Activated naive CD8-positive, alpha-beta T cell treated with anti-CD3 and anti-CD28 coated beads, Interleukin-2, amount 50 U/mL, for 24 hours (primary cell): ENCODE measurements at places on chromosomes 7 and 10.

GRCh38 chr7:46852795-46853194, 729.1 kb downstream of the TNS3 start:
- DNase-seq, result no peak

DNA sequence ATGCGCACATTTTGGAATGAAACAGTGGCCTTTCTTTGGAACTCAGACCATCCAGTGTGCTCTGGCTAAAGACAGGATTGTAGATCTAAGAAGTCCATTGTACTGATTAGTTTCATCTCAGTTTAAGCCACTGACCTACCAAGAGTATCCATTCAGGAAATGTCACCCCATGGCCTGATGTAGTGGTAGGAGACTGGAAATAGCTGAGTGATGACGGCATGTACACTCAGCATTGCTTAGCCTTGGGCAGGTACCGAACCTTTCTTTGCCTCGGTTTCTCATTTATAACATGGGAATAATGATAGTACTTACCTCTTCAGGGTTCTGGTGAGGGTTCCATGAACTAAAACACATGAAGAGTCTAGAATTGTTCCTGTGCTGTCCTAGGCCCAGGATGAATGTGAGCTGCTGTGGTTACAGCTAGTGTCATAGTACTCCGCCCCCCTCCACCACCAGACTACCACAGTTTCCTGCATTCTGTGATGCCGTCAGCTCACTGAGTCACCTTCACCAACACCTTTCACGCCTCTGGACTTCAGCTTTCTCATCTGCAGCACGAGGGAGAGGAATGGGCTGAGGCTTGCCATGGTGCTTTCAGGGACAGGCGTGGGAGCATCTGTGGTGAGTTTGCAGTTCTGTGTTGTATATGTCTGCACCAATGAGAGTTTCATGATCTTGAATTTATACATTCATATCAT, 484.0 kb upstream of the GALNT17 start:
- DNase-seq, result peak; percentile 71

GRCh38 chr7:53191836-53192443, 156.5 kb downstream of the POM121L12 start:
- DNase-seq, result no peak

DNA sequence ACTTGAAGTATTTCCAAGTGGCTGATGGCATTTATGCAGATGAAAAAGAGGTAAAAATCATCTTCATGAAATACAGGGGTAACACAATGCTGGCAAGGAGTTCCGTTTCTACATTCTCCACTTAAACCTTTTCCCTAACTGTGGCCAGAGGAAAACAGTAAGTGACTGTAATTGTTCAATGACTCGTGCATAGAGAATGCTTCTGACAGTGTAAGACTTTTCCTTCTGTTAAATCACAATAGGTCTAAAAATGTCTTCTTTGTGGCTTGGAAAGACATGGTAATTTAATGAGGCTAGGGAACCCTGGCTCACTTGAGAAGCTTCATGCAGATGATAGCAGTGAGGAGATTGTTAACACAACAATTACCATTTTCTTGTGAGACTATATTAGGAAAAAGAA, 50.3 kb upstream of the RSU1 start:
- no peak for DNase-seq

- DNase-seq, result no peak
Measured at GRCh38 chr10:38094927-38095574, 914 bp downstream of the ZNF37A start.

DNA sequence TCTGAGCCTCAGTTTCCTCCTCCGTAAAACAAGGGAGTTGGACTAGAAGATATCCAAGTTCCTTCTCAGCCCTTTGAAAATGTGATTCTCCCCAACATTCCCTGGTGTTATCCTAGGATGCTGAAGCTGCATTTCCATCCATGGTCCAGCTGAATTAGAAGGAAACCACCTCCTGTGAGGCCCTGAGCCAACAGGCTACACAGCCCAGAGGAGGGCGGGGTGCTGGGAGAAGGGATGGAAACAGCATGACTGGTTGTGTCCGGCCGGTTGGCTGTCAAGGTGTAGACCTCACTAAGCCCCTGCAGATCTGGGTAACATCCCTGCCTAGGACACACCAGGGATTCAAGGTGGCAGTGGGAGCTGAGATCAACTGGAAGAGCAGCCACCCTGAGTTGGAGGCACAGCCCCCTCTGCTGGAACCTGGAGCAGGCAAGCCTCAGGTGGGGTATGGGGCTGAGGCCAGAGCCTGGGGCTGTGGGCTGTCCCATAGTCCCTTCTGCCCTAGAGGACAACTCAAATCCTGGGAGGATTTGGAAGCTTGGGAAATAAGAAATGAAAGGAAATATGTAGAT, 72.0 kb downstream of the PAX2 start:
- DNase-seq, result no peak

GRCh38 chr7:5457245-5457735, 33.7 kb upstream of the TNRC18 start:
- no peak for DNase-seq

DNA sequence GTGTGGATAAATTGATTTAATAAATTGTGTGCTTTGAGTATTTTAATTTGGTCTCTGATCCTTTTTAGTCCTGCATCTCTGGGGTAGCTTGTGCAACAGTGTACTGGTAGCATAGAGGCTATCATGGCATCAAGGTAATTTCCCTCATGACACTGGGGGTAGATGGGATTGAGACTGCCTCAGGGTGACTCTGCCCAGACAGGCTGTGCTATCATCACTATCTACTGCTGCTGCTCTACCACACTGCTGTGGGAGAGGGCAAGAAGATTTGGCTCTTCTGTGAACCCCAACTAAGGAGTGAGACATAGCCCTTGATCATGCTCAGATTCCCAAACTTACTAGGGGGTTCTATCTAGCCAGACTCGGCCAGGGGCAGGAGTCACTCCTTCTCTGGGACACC, 43.6 kb upstream of the JAZF1 start:
- DNase-seq, result no peak

GRCh38 chr10:6200440-6200733, 2.3 kb upstream of the PFKFB3 start:
- DNase-seq, result no peak

GRCh38 chr10:130721971-130722370, 585.8 kb downstream of the GLRX3 start:
- no peak for DNase-seq

DNA sequence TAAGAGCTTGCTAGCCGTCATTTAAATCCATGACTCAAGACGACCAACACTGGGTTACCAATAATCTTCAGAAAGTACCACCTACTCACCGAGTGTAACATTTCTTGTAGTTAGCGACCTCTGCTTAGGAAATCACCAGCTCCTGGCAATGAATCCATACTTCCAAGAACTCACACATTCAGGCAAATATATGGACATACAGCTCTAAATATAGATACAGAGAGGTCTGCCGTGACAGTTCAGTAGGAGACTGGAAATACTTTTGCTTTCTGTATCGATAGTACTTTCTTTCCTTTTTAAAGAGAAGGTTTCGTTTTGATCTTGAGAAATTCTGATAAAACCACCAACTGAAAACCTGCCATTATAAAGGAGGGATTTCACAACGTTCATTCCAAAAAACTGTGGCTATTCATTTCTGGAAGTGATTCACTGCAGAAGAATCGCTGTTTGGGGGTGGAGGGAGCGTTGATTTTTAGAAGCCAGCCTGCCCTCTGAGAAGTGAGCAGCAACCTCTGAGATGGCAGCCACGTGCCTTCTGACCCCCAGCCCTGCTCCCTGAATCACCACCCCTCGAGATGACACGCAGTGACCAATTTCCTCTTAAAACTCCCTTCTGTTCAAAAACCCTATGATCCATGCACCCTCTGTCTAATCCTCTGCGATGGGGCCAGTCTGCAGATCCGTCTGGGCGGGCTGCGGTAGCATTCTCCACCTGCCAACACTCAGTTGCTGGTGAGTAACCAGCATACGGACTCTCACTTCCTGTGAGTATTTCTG, 179.0 kb upstream of the KLF14 start:
- peak; percentile 78 for DNase-seq

- DNase-seq, result no peak
Measured at GRCh38 chr7:157517782-157518513, 181.1 kb downstream of the DNAJB6 start.

DNA sequence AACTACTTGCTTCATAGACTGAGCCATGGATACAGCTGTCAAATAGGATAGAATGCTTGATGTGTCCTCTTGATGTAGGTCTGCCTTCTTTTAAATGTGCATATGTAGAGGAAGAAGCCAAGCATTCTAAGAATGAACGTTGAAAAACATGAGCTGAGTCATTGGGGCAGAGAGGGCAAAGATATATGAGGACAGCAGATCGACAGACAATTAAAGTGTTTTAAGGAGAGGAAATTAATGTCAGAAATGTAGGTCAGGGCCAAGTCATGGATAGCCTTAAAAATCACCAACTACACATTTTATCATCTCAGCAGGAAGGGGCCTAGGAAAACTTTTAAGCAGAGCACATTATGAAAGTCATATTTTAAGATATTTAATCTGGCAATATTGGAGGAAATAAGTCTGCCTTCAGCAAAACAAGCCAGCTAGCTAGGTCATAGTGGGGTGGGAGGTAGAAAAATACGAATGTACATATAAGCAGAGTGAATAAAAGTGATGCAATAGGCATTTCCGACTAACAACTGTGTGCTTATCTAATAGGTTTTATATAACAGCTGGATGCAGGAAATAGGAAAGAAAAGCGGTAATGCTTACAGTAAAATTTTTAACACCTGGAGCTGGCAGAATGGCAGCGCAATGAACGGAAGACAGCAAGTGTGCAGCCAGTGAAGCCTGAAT, 638.3 kb upstream of the TPK1 start:
- no peak for DNase-seq

GRCh38 chr7:16838386-16838785, 33.6 kb upstream of the AGR2 start:
- no peak for DNase-seq

GRCh38 chr7:120979765-120980499, 8.6 kb upstream of the CPED1 start:
- no peak for DNase-seq

- DNase-seq, result no peak
Measured at GRCh38 chr7:26584326-26584725, 280.1 kb downstream of the SKAP2 start.

GRCh38 chr10:58352956-58353610, 18.3 kb downstream of the UBE2D1 start:
- DNase-seq, result no peak

GRCh38 chr7:42077271-42078135, 159.5 kb downstream of the GLI3 start:
- DNase-seq, result no peak

GRCh38 chr7:77239471-77239870, 39.9 kb upstream of the FGL2 start:
- no peak for DNase-seq

DNA sequence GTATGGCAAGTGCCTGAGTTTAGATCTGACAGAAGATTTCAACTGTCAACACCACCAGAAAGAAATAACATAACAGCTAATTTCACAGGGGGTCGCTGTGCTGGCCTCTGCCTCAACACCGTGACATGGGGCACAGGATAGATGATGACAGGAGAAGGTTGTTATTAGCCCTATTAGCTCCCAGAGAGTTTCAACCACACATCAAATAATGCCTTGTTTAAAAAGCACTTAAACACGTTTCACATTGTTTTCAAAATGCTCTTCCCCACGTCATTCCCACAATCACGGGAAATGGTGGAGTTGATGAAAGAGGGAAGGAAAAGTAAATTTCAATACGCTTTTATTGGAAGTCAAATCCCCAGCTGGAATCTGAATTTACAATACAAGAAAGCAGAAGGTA, 184.7 kb downstream of the MAGI2 start:
- no peak for DNase-seq

GRCh38 chr7:102129636-102130370, 156.9 kb upstream of the SH2B2 start:
- DNase-seq, result no peak
